Left cardiac atrium (tissue), 4 donors: ENCODE measurements at places on chromosomes 3 and 15. TPM values are rescaled to one million over a fixed set of nuclear protein-coding genes. Genes with fewer than 3 reads are reported as not detected.
A peak's percentile ranks its signal among the peaks of the same experiment; 100 is the strongest.

The FSIP1 gene
- 0.52 TPM for total RNA-seq

- no peak for DNase-seq
Measured at GRCh38 chr3:17110660-17111396, 226.1 kb downstream of the PLCL2 start.

- peak; percentile 90 for DNase-seq
Measured at GRCh38 chr3:58585005-58585786, 8.0 kb upstream of the FAM107A start.

- DNase-seq = no peak
Measured at GRCh38 chr15:69565066-69565655, 112.5 kb downstream of the RPLP1 start.

DNA sequence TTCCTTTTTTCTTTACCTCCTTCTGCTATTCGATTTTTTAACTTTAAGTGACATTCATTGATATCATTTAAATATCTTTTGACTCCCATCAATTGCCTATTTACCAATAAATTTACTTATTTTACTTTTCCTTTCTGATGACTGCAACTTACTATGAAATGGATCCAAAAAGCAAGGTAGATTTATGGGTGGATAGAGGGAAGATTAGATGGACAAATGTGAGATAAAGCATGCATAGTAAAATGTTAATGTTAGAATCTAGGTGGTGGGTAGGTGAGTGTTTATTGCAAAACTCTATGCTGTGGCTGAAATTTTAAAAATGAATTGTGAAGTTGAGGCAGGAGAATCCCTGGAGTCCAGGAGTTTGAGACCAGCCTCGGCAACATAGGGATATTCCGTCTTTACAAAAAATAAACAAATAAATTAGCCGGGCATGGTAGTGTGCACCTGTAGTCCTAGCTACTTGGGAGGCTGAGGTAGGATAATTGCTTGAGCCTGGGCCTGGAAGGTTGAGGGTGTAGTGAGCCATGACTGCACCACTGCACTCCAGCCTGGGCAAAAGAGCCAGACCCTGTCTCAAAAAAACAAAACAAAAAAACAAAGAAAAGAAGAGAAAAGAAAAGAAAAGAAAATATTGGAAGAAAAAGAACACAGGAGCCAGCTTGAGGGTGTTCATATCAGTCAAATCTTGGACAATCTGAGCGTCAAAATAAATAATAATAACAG is 6.1 kb upstream of the PDCD6IP start:
- no peak for DNase-seq
